ENCODE measurements at places on chromosomes 4 and X.

GRCh38 chrX:9859711-9860555 lies 73.7 kb downstream of the SHROOM2 start:
- DNase-seq = no peak

DNA sequence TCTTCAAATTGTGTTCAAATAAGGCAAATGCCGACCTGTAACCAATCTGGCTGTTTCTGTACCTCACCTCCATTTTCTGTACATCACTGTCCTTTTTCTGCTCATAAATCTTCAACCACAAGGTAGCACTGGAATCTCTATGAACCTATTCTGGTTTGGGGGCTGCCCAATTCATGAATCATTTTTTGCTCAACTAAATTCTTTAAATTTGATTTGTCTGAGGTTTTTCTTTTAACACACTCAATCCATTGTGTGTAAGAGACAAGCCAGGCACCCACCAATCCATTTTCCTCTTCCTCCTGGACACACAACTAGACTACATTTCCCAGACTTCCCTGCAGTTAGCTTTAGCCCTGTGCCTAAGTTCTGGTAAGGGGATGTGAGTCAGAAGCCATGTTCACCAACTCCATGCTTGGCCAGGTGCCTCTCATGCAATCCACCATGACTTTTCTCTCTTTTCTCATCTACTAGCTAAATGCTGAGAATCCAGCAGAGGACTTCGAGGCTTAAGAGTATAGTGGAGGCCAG lies 193.2 kb upstream of the KLF3 start:
- DNase-seq = no peak

GRCh38 chr4:138645289-138645688 lies 370.3 kb upstream of the NOCT start:
- DNase-seq = no peak

DNA sequence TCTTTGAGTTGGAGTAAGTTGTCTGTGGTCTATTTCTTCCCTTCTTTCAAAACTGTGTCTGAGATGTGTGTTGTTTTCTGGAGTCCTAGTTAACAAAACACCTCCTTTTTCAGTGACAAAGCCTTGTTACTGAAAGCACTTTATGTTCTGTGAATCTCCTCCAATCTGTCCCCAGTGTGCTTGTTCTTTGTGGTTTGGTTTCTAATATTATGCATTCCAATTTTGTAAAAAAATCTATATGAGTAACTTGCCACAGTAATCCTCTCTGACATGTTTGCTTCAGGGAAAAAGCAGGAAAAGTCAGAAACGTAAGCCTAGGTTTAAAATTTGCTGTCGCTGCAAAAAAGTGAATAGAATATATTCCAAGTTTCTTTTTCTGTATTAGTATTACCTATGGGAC lies 12.4 kb downstream of the PRRG1 start:
- no peak for DNase-seq

DNA sequence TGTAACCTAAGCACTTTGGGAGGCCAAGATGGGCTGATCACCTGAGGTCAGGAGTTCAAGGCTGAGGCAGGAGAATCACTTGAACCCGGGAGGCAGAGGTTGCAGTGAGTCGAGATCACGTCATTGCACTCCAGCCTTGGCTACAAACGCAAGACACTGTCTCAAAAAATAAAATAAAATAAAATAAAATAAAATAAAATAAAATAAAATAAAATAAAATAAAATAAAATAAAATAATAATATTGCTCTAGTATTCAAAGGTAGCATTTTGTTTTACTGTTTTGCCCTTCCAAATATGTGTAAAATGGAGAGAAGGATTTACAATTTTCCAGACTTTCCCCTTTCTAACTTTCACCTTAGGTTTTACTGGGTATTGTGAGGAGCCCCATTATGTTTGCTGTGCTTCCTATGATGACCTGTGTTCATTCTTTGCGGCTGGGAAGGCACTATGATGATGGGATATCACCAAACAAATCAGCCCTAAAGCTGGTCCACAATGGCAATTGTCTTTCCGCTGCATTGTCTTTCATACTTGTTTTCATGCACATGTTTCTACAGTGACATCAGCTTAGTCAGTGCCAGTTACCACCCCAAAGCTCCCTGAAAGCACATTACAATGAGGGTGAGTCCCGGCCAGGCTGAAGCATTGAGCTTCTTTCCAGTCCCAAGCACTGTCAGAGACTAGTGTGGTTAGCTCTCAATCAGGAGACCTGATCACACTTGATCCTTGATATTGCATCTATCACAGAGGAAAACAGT lies 50.8 kb downstream of the DTHD1 start:
- DNase-seq = no peak

- no peak for DNase-seq
Measured at GRCh38 chr4:52201715-52202114, 150.6 kb downstream of the SPATA18 start.

DNA sequence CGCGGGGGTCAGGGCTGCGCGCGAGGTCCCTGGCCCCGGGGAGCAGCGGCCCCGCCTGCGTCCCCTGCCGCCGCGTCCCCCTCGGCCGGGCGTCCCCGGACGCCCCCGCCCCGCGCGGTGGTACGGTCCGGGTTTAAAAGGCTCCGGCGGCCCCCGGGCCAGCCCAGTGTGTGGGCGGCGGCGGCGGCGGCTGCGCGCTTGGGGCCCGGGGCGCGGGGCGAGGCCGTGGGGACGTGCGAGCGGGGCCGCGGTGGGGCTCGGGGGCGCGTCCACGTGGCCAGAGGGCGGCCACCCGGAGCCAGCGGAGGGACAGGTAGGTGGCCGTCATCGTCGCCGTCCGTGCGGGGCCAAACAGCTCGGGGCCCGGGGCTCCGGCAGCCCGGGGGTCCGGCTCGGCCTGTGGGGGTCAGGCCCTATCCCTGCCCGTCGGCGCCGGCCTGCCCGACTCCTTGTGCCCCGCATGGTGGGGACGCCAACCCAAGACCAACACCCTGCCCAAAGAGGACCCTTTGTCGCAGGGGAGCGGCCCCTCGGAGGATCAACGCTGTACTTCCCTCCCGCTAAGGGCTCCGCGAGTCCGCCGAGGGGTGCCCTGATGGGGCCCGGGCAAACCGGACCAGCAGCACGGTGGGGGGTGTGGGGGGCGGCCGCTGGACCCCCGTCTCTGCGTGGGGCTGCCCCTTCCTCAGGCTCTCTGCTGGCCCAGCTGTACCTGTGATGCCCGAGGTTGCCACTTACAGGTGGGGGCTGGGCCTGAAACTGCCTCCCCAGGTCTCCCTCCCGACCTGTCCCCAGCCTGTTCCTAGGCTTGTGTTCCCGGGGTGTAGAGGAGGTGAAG lies at the start of gene PLXNA3:
TSS of gene PLXNA3 (plus strand) at position 166 of the 838 bp plus-strand sequence. CDS start 1,903 bp downstream, outside the sequence.
- no peak for DNase-seq

GRCh38 chr4:149645790-149646189 lies 169.9 kb downstream of the IQCM start:
- DNase-seq = no peak

DNA sequence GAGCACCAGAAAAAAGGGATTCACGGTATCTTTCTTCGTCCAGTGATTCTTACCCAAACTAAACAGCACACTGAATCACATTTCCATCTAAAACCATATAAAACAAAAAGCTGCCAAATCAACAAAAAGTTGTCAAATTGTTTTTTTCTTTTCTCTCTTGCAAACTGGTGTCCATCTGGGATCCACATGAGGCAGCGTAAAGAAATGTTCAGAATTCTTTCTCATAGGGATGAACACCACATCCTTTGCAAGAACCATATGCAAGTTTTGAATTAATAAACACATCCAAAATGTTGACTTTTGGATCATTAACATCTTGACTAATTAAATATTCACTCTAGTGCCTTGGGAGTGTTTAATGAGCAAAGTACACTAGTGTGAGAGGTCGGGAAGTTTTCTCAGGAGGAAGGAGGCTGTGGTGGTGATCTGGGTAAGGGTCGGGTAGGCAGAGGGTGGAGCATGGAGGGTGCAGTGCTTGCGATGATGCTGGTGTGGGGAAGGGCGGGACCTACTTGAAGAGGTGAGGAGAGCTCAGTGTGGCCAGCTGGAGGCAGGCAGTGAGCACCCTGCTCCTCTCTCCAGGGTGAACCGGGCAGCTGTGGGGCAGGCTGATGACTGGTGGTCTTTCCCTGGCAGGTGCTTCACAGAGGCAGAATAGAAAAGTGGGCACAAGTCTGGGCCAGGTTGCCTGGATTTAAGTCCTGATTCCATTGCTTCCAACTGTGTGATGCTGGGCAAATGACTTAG lies 72.8 kb downstream of the NSUN7 start:
- DNase-seq = no peak

DNA sequence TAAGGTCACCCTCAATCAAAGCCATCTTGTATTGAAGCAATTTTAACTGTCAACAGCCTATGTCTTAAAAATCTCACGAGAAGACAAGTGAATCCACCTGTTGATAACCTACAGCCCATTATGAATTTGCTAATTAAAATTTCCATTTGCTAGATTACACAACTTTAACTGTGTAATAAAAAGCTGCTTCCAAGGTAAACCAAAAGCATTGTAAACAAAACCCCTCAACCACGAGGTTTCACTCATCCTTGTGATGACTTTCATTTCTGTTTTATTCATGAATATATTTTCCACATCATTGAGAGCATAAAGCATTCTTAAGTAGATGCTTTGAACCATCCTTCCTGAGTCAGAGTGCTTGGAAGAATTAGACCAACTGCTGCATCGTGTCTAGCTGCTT lies 217.5 kb upstream of the GYPA start:
- no peak for DNase-seq

DNA sequence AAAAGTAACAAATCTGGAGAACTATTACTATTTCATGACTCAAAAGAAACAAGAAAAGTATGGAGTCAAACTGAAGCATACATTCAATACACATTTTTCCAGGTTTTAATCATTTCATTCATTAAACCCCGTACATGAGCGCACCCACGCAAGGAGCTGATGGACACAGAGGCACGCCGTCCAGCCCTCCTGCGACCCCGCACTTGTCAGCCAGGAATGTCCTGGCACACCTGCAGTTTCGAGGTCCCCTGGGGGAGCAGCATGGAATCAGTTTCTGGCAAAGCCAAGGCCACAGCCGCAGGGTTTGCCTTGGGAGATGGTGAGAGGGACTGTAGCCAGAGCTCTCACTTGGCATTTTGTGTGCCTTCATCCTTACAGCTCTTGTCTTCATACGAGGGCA lies 12.8 kb upstream of the SLC2A9 start:
- no peak for DNase-seq

DNA sequence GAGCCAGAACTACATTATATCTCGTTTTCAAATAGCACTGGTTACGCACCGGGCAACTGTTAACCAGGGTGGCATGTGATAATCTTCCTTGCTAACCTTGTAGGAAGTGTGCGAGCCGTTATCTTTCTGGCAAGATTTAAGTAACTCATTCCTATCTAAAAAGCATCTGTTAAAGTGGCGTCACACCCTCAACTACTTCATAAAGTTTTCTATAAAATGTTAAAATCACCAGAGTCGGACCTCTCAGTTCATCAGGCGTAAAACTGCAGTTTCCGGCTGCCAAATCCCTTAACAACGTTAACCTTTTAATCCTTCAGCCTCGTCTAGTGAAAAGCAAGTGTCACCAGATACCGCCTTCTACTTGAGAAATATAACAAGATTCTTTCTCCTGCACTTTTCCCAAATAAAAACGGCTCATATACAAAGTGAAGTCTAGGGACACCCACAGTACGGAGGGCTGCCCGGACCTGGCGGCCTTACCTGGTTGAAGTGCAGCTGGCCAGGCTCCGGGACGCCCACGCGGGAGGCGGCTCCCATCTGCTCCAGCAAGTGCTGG lies 1.2 kb downstream of the SLC39A8 start:
- no peak for DNase-seq

DNA sequence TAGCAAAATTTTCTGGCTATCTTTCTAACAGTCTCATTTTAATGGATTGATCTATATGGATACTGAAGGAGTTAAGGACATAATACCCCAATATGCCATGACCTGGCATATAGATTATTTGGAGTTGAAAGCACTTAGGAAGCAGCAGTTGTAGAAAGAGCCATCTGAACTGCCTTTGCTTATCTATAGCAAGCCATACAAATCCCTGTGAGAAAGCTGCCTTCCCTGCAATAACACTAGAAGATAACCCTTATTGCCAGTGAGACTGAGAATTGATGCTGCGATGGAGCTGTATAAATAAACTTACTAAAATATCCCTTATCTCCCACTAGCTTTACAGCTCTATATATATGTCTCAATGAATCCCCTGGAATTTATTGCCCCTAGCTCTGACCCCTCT lies 346.3 kb downstream of the TECRL start:
- no peak for DNase-seq

DNA sequence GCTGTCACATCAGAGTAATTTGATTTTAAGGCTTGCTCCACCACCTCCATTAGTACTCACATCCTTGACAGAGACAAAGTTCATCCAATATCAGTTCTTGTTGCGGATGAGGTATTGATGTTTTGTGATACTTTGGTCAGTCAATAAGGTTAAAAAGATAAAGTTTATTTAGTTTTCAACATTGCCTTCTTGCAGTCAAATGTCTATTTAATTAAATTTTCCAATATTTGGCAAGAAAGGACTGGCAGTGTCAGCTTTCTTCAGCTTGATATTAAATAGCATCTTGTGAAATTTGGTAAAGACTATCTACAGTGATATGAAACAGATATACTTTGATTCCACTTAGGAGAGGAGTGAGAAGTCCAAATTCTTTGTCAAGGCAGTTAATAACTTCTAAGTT lies 493.4 kb downstream of the ADGRL3 start:
- no peak for DNase-seq

- DNase-seq = no peak
Measured at GRCh38 chr4:83664071-83664470, 128.2 kb downstream of the GPAT3 start.

DNA sequence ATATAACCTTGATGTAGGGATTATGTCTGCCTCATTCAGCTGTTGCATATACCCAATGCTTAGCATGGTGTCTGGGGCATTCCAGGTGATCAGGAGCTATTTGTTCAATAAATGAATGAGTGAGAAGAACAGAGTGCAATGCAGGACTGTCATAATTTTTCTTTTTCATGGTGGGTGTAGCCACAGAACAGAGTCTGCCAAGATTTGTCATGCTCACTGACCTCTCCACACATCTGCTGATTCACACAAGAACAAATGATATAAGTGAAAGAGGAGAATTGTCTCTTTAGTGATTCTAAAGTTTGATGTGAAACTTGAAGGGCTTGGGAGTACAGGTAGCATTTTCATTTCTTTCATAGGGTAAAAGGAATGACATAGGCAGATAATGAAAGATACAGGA lies 64.4 kb upstream of the TEX13D start:
- no peak for DNase-seq

DNA sequence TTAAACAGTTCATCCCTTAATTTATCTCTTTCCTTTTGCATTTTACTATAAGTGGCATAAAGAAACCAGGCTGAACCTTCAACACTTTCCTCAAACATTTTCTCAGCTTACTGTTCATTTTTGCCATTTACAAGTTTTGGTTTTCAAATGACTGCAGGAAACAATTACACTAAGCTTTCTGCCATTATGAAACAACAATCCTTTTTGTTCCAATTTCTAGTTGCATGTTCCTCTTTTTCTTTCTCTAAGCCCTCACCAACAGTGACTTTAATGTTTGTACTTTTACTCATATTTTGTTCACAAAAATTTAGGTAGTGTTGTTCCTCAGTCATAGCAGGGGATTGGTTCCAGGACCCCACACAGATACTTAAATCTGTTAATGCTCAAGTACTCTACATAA lies 1526.1 kb downstream of the STIM2 start:
- no peak for DNase-seq

- no peak for DNase-seq
Measured at GRCh38 chr4:155444721-155445120, 68.0 kb upstream of the MAP9 start.

Data from HL-60 (cell line).